ENCODE measurements at places on chromosomes 1 and 21.

DNA sequence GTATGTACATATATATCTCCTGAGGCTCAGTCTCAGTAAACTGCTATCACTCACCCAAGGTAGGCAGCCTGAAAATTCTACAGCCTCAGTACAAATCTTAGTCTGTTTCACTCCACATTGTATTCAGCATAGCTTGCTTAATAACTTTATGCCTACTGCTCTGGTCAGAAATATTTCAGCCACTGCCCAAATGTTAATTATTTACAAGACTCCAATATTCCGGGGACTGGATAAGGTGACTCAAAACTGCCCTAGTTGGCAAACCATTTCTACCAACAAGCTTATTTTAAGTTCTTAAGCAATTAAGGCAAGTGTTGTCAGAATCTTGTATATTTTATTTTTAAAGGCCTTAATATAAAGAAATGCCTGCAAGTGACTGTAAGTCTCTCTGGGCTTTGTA, 114.8 kb downstream of the LRRIQ3 start:
- no peak for DNase-seq

- no peak for DNase-seq
Measured at GRCh38 chr1:206555473-206555935, 48.2 kb downstream of the RASSF5 start.

DNA sequence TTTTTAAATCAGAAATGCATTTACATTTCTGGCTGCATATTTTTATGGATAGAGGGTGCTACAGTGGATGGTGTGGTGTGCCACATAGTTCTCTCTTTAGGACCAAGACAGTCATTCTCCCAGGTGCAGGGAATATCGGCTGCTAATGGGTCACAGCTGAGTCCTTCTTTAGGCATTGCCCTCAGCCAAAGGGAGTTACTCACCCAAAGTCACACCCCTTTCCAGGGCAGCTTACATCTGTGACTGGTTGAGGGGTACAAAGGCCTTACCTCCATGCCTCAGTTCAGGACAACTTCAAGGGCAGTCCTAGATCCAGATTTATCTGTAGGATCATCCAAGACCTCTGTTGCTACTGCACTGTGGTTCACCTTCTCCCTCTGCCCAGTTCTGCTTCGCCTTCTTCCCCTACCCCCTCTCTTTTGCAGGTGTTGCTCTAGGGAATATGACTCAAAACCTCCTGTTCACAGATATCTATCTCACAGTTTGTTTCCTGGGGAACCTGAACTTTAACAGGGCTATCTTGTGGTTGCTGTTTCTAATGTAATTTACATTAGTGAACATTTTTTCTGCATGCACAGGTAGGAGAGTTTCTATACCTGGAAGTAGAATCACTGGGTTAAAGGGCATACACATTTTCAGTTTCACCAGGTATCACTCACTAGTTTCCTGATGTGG, 413.9 kb downstream of the RPS6KC1 start:
- no peak for DNase-seq

DNA sequence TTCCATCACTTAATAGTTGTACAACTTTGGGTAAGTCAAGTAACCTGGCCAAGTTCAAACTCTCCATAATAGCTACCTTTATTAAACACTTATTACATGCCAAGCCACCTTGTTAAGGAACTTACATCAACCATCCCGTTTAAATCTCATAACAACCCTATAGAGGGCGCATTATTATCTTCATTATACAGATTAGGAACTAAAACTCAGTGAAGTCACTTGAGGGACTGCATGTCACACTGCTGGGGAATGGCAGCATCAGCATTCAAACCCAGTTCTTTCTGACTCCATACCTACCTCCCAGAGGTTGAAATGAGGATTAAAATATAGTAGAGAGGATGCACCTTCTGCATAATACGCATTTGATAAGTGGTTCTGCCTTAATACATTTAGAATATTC, 47.1 kb upstream of the PLA2G2C start:
- no peak for DNase-seq

Data from A549 (cell line).